ENCODE measurements at places on chromosomes 1 and 21.
A peak's percentile ranks its signal among the peaks of the same experiment; 100 is the strongest.

DNA sequence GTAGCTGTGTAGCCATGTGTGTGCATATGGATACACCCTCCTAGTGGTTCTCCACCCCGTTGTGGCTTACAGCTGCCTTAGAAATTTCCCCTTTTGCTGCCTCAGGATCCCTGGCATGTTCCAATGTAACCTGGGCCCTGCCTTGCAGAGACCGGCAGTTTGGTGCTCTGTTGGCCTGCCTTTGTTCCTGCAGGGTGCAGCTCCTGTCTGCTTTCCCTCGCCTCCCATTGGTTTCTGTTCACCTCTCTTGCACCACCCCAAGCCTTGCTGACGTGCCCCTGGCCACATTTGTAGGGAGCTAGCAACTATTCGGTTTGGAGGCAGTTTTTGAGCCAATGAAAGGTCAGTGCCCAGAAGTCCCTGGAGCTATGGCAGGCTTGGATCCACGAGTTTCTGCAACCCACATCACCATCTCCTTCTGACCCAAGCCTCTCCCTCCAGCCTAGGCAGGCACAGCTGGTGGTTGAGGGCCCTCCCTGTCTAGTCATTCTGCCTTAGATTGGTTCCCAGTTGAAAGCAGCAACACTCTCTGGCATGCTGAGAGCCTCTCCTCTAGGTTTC, 54.9 kb downstream of the MAB21L3 start:
- DNase-seq, result no peak

- DNase-seq, result no peak
These were observed 20.7 kb downstream of the KCNA10 start for GRCh38 chr1:110498270-110498669.

DNA sequence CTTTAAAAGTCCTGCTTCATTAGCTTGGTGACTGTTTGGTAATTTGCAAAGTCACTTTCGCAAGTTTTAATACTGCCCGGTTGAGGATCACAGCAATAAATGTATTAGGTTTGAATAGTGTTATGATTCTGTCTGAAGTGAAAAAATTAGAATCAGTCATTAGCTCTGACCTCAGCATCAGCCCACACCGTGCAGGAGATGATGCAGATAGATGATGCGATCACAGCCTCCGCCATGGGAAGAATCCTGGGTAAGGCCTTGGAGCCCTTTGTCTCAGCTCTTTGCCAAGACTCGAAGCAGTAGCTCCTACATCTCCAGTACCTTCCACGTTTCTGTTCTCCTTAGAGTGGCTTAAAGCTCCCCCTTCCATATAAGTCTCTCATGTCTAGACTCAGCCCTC, 366.7 kb downstream of the CAMTA1 start:
- DNase-seq, result no peak

- DNase-seq, result no peak
These were observed 5.1 kb upstream of the REG4 start for GRCh38 chr1:119816407-119816806.

- peak; percentile 55 for DNase-seq
These were observed 48.8 kb downstream of the ZBTB40 start for GRCh38 chr1:22500471-22500870.

- DNase-seq, result no peak
These were observed 1.7 kb downstream of the PCSK9 start for GRCh38 chr1:55040933-55041494.

DNA sequence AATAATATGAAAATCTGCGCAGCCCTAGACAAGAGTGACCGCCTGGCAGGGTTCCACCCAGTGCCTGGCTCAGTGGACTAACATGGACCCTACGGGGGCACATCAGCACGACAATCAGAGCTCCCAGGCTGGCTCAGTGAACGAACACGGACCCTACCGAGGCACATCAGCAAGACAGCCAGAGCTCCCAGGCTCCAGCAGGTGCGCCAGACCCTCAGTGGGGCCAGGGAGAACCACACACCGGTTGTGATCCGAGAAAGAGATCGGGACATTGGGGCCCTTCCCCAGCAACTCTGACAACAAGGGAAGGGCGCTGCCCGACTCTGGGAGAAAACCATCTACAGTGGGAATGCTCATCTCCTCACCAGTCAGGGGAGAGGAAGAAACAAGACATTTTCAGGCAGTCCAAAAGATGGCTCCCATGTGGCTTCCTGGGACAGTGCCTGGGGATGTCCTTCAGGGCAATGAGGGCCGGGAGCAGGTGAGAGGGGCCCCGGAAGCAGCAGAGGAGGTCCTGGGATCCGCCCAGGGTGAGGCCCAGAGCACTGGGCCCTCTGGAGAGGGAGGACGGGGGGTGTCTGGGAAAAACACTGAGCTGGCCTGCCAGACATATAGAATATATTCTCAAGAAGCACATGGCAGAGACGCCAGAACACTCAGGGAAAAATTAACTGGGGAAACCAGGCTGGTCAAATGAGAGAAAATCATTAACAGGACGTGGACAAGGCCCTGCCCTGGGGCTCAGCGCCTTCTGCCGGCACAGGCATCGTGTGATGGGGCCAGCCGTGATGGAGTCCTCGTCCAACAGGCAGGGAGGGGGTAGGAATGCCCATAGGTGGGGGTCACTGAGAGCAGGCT, 4.8 kb downstream of the ARHGEF16 start:
- no peak for DNase-seq

GRCh38 chr21:33308586-33309490, 15.9 kb upstream of the IFNAR1 start:
- peak; percentile 75 for DNase-seq

DNA sequence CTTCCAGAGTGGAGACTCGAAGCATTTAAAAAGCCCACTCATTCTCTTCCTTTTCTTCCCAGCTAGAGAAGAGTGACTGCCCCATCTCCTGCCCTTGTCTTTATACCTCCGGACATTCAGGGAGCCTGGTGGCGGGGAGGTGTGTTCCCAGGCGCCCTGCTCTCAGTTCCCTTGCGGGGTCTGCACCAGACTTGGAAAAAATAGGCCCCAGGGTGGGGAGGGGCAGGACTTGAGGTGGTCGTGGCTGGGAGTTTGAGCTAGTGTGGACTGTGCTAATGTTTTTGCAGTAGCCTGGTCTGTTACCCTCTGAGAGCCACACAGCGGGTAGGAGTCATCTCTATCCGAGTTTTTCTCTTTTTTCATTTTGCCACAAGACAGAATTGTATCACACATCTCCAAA, 139.1 kb downstream of the PEX14 start:
- no peak for DNase-seq

DNA sequence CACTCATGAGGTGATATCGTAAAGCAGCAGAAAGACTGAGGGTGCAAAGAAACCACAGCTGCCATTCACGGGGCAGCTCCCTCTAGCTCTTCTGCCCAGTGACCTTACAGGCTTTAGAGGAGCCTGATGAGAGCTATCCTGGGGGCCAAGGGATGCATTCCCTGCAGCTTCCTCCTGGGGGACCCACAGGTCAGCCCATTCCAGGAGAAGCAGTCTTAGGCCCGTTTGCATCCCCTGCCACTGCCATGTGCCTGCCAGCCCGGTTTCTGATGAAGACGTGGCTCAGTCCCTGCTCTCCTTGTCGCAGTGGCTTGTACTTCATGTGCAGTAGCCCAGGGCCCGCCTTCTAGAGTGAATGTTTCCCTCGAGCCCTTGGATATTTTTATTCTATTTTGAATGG, 22.8 kb downstream of the ATP5PO start:
- no peak for DNase-seq

DNA sequence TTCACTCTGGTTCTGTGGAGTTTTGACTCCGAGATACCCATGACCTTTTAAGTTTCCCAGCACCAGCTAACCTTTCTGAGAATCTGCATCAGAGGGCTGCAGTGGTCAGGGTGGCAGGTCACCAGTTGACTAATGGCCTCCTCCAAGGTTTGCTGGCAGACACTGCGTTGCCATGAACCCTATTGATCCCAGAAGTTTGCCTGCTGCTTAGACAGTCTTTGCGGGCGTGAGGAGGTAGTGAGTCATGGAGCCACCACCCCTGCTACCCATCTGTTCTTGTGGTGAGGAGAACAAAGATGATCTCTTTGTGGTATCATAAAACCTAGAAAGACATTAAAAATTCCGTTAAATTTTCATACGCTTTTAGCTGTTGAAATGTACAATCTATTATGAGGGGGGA, 180.4 kb downstream of the FGGY start:
- DNase-seq, result no peak

DNA sequence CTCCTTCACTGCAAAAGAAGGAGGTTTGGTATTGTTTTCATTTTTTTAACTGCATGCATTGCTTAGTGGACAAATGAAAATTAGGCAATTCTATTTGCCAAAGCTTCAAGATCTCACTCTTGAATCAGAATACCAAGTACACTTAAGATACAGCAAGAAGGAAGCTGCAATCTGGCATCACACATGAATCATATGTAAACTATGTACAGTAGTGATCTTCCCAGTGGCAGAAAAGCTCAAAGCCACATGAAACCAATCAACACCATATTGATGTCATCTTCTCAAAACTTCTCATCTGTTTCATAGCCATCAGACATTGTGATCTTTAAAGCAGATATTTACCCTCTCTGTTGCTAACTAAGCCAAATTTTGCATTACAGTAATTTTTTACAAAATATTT, 550.1 kb downstream of the LTN1 start:
- no peak for DNase-seq

DNA sequence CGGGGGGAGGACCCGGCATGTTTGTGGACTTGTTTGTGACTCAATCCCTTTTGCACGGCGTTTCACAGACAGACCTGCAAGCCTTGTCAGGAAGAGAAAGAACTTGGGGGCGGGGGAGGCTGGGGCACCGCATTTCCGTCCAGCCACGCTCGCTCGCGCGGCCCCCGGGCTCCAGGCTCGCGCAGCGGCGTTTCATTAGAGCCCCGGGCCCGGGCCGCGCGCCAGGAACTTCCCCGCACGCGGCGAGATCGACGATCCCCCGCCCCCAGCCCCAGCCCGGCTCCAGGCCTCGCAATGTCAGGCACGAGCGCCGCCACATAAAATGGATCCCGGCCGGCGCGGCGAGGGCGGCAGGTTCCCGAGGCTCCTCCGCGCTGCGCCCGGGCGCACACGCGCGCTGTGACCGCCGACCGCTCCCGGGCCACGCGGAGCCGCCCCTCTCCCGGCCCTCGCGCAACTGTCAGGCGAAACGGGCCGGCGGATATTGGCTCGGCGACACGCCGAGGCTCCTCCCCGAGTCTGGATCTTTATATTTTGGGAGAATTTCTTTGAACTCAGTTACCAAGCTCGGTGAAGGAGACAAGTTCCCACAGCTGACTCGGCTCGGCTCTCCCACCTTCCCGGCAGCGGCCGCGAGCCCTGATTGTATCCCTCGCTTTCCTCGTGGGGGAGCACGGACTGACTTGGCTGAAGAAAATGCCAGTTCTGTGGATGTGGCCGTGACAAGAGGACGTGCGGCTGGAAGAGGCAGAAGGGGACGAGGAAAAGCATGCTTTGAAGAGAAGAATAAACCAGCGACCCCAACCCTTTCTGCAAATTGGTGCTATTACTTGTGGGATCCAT, at the start of gene KIF26B:
KIF26B (plus strand) TSS at position 557 of the 843 bp plus-strand sequence. CDS start 440 bp downstream, outside the sequence.
- peak; percentile 40 for DNase-seq

DNA sequence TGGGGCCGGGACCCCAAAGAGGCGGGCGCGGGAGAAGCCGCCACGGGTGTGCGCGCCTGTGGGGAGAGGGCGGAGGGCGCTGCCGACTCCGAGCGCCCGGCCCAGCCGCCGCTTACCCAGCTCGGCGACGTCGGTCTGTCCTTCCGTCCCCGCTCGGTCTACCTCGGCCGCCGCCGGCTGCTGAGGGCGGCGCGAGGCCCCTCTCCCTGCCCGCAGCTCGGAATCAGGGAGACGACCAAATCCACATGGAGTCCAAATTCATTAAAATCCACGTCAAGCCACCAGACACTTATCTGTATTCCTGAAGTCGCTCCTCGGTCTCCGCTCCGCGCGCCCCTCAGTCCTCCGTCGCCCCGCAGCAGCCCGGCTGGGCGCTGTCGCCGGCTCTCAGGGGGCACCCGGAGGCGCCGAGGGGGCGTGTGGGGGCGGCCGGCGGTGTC, 637 bp downstream of the PLXNA2 start:
- no peak for DNase-seq

- peak; percentile 91 for DNase-seq
These were observed 1.1 kb upstream of the ESPN start for GRCh38 chr1:6423321-6423999.

DNA sequence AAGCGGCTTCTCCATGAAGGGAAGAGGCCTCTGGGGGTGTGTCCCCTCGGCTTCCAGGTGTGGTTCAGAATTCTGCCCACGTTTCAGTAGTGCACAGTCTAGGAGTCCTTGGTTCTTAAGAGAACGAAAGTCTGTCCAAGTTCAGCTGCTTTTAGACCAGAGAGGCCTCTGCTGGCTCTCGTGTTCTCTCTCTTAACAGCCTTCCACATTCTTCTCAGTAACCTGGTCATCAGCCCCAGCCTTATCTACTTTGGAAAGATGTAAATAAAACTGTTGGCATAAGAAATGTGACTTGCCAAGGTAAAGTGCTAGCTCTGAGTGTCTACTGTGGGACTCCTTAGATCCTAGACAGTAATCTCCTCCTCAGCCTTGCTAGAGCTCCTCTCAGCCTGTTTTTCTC, 15.3 kb upstream of the STUM start:
- no peak for DNase-seq

DNA sequence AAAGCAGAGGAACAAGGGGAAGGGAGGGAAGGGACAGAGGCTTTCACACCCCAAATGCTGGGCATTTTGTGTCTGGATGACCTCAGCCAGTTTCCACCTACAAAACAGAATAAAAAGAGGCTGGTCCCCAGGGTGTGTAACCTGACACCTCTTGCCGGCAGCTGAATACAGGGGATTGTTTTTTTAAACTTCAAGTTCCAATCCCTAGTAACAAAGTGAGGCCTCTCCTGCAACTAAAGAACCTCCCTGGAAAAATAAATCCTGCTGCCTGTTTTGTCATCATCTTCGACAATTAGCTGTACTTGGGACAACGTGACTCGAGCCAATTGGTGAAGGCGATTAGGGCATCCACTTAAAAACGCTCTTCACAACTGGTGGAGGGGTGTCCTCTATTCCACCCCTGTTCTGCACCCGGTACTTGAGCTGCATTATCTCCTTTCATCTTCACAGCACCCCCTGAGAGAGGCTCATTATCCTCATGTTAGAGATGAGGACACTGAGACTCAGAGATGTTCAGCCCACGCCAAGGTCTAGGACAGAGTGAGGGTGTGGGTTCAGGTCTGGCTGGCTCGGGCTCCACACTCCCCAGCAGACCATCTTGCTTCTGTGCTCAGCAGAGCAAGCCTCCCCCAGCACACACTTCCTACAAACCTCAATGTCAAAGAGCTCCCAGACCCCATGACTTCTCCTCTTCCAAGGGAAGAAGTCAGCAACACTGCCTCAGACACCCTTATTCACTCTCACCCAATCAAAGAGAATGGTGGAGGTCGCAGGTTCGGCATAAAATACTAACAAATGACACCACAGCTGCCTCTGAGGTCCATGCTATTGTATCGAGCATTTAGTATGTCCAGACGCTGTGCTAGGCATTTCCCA, 15.2 kb downstream of the ITPKB start:
- DNase-seq, result peak; percentile 34

DNA sequence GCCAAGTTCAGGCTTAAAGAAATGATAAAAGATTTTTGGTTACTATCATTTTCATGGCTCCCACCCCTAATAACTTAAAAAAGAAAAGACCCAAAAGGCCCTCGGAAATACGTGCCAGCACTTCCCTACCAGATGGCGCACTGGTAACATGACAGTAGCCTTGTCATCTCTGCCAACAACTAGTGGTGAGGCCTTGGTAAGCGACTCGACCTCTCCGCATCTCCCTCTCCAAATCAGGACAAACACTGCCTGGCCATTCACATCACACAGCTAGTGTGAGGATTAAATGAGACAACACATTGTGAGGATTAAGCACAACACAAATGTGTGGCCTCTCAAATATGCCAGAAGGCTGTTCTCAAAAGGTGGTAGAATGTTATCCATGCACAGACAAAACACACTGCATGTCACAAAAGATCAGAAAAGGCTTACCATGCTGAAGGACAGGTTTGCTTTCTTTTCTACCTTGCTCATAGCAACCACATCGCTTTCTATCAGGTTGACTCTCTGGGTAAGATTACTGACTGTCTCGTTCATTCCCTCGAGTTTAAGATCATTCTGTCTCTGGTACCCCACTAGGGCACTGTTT, 16.4 kb downstream of the TEX38 start:
- no peak for DNase-seq
